ENCODE measurements at places on chromosomes 1 and 21.

- DNase-seq = no peak
Measured at GRCh38 chr1:100969327-100969726, 56.3 kb downstream of the DPH5 start.

GRCh38 chr1:175408986-175409385 is 216.4 kb upstream of the KIAA0040 start:
- DNase-seq = no peak

GRCh38 chr21:45940621-45941337 is 40.8 kb upstream of the COL6A1 start:
- DNase-seq = no peak

DNA sequence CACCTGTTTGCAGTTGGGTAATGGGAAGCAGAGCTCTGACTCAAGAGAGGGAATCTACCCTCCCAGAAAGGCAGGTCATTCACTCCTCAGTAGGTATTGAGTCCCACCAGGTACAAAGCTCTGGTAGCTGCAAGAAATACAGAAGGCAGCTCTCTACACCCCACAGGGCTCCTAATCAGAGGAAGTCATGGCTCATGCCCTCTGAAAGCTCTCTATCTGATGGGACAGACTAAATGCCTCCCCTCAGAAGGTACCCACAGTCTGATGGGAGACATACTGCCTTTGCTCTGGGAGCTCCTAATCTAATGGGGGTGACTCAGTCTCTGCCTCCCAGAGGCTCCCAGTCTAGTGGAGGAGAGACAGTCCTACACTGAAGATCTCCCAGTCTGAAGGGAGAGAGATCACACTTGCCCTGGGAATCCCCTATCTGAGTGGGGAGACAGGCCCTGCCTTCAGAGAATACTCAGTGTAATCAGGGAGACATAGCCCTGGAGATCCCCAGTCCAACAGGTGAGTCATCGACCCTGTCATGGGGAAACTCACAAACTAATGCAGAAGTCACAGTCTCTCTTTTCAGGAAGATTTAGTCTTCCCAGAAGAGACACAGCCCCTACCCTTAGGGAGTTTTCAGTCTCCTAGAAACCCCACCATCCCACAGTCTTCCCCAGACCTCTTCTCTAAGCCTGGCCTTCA is 23.7 kb downstream of the CAMK1G start:
- DNase-seq = no peak

- DNase-seq = no peak
Measured at GRCh38 chr21:42533963-42534355, 20.3 kb downstream of the SLC37A1 start.
